ENCODE measurements at places on chromosomes 1 and 21.

- DNase-seq: no peak
These were observed 1.0 kb upstream of the SAMD13 start for GRCh38 chr1:84300501-84300900.

- no peak for DNase-seq
These were observed 18.3 kb upstream of the EPB41 start for GRCh38 chr1:28895896-28896608.

DNA sequence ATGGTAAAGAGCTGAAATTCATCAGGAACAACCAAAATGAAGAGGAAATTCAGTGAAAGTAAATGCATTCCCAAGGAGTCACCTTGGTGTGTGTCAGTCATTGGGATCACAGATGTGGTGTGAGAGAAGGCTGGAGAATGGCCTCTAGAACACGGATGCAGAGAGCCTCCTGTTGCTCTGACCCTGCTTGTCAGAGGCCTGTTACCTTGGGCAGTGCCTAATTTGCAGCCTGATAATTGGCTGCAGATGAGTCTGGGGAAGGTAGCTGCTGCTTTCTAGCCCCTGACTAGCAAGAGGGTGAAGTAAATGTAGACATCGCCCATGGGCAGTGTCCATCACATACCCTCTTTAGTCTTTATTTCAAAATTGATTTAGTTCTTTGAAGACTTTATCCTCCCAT, 3.3 kb downstream of the GCSAML start:
- no peak for DNase-seq

DNA sequence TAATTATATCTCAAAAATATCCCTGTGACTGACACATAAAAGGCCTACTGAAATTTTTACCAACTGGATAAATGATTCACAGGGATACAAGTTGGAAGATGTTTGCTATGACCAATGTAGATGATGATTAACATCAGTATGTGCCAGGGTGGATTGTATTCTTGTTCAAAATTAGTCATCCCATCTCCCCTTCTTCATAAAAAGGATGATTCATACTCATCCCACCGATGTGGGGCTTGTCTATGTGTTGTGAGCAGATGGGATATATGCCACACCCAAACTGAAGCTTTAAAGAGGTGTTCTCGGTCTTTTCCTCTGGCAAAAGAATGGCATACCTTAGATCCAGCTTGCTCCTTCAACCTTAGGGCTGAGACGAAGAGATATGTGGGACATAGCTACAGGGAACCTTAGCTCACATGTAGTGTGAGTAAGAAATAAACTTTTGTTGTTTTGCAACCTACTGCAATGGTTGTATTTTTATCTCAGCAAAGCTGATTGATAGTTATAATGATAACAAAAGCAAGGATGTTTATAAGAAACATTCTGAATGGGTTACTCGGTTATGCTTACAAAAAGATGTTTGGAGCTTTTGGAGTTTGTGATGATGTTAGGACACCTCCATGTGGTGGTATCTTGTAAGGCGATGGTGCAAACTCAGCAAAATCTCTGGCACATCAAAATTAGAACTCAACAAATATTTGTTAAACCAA, 29.4 kb downstream of the SPATA17 start:
- DNase-seq: no peak

GRCh38 chr1:116891396-116892079, 18.2 kb upstream of the PTGFRN start:
- no peak for DNase-seq

GRCh38 chr1:169368406-169368769, 393 bp downstream of the BLZF1 start:
- no peak for DNase-seq

GRCh38 chr1:80369780-80370179, 1363.2 kb upstream of the ADGRL4 start:
- DNase-seq: no peak

- no peak for DNase-seq
These were observed 40.8 kb upstream of the C1orf174 start for GRCh38 chr1:3940754-3941345.

GRCh38 chr1:29807689-29808088, 571.4 kb downstream of the PTPRU start:
- no peak for DNase-seq

All from cortex of kidney (tissue), 1 donor.